ENCODE measurements at places on chromosomes 4 and X.

DNA sequence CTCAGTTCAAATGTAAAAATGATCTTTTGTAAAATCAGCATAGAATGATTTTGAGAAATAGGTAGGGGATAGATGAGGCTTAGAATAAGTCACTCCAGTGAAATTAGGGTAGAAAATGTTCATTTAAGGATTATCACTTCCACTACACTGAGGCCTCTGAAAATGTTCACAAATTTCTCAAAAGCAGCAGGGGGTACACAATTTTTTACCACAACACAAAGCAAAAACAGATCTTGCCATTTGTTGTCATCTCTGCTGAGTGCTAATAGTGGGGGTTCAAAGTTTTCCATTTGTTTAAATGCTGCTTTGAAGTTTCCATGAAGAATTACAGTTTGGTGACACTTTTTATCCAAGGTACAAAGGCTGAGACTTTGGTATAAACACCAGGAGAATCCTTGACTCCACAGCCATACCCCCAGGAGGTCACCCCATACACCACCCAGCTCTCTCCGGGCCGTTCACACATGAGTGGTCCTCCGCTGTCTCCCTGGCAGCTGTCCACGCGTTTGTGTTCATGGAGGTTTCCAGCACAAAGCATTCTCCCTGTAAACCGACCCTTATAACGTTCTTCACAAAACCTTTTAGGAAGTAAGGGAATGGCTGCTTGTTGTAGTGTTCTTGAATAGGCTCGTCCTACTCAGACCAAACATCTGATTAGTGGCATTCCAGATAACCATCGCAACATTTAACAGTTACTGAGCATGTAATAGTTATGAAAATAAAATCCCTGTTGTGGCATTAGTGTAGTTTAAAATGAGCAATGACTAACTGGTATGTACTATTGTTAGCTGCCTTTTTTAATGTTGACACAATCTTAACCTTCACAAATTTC, 71.0 kb downstream of the PRSS12 start:
- DNase-seq: no peak

- no peak for DNase-seq
Observed at GRCh38 chr4:87465739-87466366, 43.5 kb downstream of the NUDT9 start.

GRCh38 chr4:80306260-80306659, 29.3 kb upstream of the CFAP299 start:
- no peak for DNase-seq

- DNase-seq: no peak
Observed at GRCh38 chr4:14749910-14750309, 252.4 kb upstream of the CPEB2 start.
